ENCODE measurements at places on chromosomes 12 and 14. TPM values are rescaled to one million over a fixed set of nuclear protein-coding genes. Genes with fewer than 3 reads are reported as not detected.

GRCh38 chr14:90797451-90797850 lies 18.8 kb downstream of the TTC7B start:
- DNase-seq, result no peak

Gene LAG3
- 320 TPM for total RNA-seq

DNA sequence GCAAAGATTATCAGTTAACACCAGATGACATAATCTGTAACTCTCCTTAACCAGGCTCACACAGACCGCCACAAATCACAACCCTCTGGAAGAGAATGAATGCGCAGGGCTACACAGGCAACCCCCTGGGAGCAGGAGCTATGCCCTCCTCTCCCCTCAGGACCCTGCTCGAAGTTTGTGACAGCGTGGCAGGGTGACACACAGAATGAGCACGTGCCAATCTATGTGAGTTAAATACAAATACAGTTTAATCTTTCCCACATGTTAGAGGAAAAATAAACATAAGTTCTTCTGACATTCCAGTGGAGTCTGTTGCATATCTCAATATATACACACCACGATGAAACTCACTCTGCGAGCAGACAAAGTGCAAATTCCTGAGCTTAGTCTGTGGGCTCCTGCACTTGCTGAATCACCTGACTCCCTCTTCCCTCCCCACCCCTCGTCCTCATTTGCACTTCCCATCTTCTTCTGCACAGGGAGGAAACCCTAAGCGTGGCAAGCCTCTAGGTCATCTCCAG lies 37.6 kb downstream of the BCAT1 start:
- no peak for DNase-seq

Gene ST8SIA1
- total RNA-seq, result 2.7 TPM

GRCh38 chr12:109741286-109741969 lies 27.8 kb downstream of the FAM222A start:
- DNase-seq, result no peak

GRCh38 chr14:99603471-99604277 lies at the start of gene CCDC85C:
CCDC85C (minus strand) TSS chr14:99604207; CDS start chr14:99603959, 248 bp downstream.
- peak; percentile 63 for DNase-seq

DNA sequence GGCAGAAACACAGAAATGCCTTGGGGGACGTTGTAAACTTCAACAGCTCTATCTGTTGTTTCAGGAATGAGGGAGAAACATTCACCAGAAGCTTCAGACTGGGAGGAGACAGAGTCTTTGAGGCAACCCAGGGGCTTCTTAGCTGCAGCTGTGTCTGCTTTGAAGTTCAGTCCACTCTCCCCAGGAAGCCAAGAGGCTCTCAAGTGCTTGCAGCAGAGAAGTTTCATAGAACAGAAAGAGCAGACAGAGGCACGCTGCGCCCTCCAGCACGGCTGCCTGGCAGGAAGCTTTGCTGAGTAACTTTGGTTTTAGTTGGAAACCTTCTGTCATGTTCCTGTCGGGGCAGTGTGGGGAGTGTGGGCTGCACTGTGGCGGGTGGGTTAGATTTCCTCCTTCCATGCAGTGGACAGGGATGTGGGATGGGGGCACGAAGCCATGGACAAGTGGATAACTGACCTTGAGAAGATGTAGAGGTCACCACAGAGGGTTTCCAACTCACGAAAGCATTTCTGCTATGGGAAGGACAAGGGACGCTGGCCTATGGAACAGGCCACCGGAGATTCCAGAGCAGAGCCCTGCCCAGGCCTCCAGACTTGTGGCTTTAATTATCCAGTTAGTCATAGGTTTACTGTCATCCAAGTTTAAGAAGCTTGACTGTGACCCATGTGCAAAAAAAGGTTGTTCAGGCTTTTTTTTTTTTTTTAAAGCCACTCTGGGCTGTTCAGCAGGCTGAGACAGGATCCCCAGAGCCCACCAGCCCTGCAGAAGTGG lies 107.7 kb downstream of the ARF6 start:
- peak; percentile 93 for DNase-seq

GRCh38 chr12:6899837-6900519 lies 4.6 kb upstream of the LRRC23 start:
- no peak for DNase-seq

GRCh38 chr12:89901906-89902642 lies 193.4 kb upstream of the ATP2B1 start:
- no peak for DNase-seq

Gene GUCY2C
- not detected for total RNA-seq

Gene KRT71
- not detected for total RNA-seq

- no peak for DNase-seq
Measured at GRCh38 chr12:67772267-67773169, 124.0 kb downstream of the DYRK2 start.

GRCh38 chr12:66903782-66904396 lies 225.0 kb upstream of the GRIP1 start:
- no peak for DNase-seq

Gene LALBA
- not detected for total RNA-seq

DNA sequence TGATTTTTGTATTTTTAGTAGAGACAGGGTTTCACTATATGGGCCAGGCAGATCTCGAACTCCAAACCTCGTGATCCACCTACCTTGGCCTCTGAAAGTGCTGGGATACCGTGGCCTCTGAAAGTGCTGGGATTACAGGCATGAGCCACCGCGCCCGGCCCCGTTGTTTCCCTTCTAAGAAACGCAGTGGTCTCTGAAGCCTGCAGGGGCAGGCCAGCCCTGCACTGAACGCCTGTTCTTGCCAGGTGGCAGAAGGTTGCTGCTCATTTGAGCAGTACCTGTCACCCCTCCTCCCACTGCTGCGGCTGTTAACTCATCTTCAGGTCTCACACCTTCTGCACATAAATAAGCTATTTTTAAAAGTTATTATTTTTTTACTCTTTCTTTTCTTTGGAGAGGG lies 24.3 kb downstream of the GPRC5A start:
- DNase-seq, result no peak

Data from activated CD8-positive, alpha-beta memory T cell treated with anti-CD3 and anti-CD28 coated beads, Interleukin-2, amount 10 ng/mL, durations not matched to agents 7 days and 5 days (primary cell).